Panc1 (cell line): ENCODE measurements at places on chromosomes 5 and 9. TPM values are rescaled to one million over a fixed set of nuclear protein-coding genes. Genes with fewer than 3 reads are reported as not detected.

GRCh38 chr5:24643156-24643555, 1.6 kb downstream of the CDH10 start:
- H3K36me3 ChIP-seq: no peaks in the 10 kb centered on the region; the same call in 1 of the 2 replicates
- H3K27me3 ChIP-seq: no peaks in the 10 kb centered on the region; the same call in 1 of the 2 replicates

DNA sequence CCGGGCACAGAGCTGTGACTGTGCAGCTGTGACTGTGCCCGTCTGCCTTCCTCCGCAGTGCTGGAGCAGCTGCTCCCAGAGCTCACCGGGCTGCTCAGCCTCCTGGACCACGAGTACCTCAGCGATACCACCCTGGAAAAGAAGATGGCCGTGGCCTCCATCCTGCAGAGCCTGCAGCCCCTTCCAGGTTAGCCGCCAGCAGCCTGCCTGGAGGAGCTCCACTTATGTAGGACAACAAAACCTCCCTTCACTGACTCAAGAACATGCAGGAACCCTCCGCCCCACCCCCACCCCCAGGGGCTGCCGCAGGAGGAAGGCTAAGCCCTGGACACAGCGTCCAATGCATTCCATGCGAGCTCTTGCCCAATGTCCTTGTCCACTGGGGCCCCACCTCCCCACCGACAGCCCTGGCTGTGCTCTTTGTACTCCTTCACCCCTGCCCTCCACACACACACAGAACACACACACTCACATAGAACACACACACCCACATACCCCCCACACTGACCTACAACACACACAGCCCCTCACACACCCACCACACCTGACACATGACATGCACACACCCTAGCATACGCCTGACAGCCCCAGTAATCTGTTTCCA, 27.9 kb downstream of the AFAP1L1 start:
- H3K4me1 ChIP-seq: no peaks in the 10 kb centered on the region
- DNase-seq: no peak
- no peaks in the 10 kb centered on the region for H3K27me3 ChIP-seq
- H3K4me3 ChIP-seq: no peak overlapping the region
- no peak overlapping the region for H3K27ac ChIP-seq

Gene PCDHGA3
- total RNA-seq: not detected

DNA sequence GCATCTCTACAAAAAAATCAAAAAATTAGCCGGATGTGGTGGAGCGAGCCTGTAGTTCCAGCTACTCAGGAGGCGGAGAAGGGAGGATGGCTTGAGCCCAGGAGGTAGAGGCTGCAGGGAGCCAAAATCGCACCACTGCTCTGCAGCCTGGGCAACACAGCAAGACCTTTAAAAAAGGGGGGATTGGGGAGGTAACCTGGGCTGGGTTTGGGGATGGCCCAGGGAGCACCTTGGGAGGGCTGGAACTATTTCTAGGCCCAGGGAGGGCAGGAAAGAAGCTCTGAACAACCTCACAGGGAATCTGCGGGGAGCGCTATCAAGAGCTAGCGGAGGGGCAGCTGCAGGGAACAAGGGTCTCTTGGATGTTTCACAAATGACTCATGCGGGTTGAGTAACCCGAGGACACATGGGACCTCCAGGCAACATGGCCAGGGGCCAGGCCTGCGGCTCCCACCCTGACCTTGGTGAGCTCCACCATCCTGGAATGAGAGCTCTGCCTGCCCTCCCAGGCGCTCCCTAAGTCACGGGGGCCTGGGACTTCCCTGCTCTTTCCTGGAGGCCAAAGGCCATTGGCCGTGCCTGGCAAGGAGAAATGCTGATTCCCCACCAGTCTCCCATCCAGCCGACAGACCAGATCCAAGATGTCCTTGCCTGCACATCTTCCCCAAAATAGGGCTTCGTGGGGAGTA, 23.4 kb downstream of the SARDH start:
- no peak overlapping the region for H3K4me3 ChIP-seq
- H3K27me3 ChIP-seq: no peaks in the 10 kb centered on the region
- no peaks in the 10 kb centered on the region for H3K36me3 ChIP-seq
- H3K27ac ChIP-seq: no peak overlapping the region
- H3K4me1 ChIP-seq: no peaks in the 10 kb centered on the region; the same call in 1 of the 2 replicates
- no peak for DNase-seq

Gene FOXI1
- 0.44 TPM for total RNA-seq

Gene PCDHB2
- 12.8 TPM for total RNA-seq
